ENCODE measurements at places on chromosomes 5 and 9.

DNA sequence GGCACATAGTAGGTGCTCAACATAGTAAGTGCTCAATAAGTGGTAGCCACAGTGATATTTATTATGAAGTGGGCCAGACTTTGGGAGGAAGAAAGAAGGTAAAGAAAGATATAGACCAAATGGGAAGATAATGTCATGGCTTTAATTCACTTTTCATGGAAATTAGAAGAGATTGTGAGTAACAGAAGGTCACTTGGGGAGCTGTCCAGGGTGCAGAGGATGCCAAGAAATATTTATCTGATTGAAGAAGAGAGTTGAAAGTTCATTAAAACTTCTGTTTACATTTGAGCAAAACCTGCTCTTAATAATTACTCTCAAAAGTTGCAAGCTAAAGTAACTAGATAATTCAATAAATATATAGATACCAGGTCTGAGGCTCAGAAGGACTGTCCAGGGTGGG, 28.3 kb upstream of the IL33 start:
- no peak for DNase-seq

DNA sequence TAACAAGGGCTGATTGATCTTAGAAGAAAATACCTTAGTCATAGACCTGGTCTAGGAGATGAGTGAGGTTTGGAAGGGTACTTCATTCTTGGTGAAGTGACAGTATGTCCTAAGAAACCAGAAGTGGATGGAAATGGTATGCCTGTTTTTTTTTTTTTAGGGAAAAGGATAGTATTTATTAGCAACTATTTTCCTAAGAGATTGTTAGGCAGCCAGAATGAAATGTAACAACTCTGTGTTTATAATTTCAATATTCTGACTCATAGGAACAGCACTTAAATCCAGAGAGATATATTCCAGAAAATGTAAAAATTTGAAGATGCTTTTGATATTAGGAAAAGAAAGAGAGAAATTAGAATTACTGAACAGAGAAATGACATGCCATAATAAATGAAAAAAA, 21.2 kb upstream of the ARL14EPL start:
- DNase-seq: no peak

GRCh38 chr9:75200892-75201470, 112.7 kb downstream of the OSTF1 start:
- no peak for DNase-seq

DNA sequence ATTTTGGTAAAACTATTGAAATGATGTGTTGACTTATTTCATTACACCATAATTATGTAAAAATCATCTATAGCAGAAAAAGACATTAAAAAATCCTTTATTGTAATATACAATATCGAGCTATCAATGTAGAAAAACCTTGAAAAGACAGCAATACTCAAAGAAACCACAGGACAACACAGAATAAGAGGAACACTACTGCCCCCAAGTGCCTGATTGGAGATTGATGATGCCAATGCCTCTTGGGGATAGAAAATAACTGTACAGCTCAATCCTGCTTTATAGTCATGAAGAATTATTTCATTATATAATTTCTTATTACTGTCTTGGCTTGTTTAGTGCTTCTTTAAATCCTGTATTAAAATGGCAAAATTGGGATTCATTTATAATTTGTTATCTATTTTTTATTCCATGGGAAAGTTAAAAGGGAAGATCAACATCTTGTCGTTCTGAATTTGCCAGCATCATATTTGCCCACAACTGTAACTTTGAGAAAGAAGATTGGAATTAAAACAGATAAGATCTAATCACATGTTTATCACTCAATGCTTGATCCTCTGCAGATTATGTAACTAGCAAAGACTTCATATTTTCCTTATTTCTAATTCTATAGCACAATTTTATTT, 337.5 kb downstream of the CDH9 start:
- DNase-seq: no peak

DNA sequence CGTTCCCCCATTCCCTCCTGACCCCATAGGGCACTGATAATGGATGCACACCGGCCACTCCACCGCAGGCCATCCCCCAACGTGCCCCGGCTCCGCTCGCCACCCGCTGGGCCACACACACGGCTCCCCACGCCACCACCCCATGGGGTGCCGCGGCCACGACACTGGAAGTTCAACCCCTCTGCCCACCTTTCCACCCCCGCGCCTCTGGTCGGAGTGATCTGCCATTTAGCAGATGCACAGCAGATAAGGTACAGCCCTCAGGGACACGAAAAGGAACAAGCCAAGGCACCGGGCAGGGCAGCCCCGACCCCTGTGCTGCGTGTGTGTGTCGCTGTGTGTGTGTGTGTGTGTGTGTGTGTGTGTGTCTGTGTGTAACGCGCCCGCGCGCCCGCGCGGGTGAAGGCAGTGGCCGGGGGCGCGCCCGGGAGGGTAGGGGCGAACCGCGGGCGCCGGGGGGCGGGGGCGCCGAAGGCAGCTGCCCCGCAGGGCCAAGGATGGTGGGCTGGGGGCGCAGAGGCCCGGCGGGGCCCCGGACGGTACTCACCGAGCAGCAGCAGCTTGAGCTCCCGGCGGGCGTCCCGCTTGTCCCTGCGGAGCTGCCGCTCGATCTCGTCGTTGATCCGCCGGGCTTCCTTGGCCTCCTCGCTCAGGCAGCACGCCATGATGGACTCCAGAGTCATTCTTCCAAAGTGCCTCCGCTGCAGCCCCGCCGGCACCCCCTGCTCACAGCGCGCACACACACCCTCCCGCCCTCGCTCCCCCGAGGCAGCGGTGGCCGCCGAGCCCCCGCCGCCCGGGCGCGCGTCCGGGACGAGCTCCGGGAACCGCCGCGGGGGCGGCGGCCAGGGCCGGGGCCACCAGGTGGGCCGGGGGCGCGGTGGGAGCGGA, 813 bp downstream of the GNAQ start:
- no peak for DNase-seq

DNA sequence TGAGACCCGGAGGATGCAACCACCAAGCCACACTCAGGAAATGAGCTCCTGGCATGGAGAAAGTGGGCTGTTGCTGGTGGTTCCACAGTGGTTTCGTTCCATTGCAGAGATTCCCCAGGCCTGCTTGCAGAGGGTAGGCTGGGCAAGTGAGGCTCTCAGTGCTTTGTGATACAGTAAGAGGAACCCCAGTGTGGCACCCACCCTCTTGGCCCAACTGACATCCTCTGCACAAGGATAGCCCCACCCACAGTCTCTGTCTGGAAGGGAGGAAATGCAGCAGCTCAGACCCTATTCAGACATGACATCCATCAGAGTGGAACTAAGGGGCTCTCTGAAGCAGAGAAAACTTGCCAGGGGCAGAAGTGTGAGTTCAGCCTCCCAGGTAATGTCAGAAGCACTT, 69.6 kb upstream of the FSTL4 start:
- no peak for DNase-seq

- no peak for DNase-seq
Measured at GRCh38 chr9:97556721-97557605, 55.5 kb downstream of the TMOD1 start.

- DNase-seq: no peak
Measured at GRCh38 chr5:162607879-162608278, 540.3 kb downstream of the GABRG2 start.

- DNase-seq: no peak
Measured at GRCh38 chr9:35980289-35981011, 22.5 kb upstream of the OR2S2 start.
